ENCODE measurements at places on chromosomes 6 and 20. TPM values are rescaled to one million over a fixed set of nuclear protein-coding genes. Genes with fewer than 3 reads are reported as not detected.
A peak's percentile ranks its signal among the peaks of the same experiment; 100 is the strongest.

DNA sequence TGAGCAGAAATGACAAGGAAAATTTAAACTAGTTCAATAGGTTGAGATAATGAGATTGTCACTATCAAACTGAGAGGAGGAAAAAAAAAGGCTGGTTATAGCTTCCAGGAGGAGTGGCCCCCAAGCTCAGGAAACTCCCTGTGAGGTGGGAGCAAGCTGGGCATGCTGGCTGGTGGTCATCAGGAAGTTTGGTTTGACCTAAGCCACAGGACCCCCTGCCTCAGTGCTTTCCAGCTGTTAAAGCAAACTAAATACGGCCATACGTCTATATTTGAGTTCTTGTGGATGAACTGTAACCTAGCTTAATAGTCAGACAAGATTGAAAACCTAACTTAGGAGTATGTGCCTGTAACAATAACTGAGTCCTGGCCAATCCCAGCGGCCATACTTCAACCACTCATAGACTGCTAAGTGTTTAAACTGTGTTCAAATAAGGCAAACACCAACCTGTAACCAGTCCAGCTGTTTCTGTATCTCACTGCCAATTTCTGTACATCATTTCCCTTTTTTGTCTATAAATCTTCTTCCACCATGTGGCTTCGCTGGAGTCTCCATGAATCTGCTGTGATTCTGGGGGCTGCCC, 24.6 kb upstream of the ZBTB24 start:
- no peak for DNase-seq

GRCh38 chr6:39247667-39248194, 18.5 kb upstream of the KCNK5 start:
- DNase-seq = no peak

Gene NCOA7
- total RNA-seq = 111 TPM

Gene TMEM244
- total RNA-seq = not detected

GRCh38 chr6:125375821-125376220, 74.1 kb upstream of the HDDC2 start:
- DNase-seq = no peak

Gene C20orf144
- not detected for total RNA-seq

DNA sequence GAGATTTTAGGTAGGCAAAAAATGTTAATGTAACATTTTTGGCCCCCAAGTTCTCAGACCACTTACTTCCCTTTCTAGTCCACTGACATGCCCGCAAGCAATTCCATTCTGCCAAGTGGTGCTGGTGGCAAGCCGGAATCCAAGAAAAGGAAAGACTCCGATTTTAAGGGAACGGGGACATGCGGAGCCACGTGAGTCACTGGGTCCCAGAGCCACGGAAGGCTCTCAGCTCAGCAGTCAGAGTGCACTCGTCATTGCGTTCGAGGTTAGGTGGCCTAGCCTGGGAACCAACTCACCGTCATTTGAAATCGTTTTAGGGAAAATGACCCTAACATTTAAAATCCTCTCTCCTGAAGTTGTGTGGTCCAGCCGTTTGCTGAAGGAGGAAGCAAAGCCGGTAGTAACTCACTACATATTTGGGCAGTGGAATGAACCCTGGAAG, 711 bp upstream of the SIRT5 start:
- DNase-seq = peak; percentile 55

GRCh38 chr20:64261138-64261537, 5.6 kb downstream of the PCMTD2 start:
- peak; percentile 55 for DNase-seq

Gene PTCHD4
- total RNA-seq = 6.1 TPM

DNA sequence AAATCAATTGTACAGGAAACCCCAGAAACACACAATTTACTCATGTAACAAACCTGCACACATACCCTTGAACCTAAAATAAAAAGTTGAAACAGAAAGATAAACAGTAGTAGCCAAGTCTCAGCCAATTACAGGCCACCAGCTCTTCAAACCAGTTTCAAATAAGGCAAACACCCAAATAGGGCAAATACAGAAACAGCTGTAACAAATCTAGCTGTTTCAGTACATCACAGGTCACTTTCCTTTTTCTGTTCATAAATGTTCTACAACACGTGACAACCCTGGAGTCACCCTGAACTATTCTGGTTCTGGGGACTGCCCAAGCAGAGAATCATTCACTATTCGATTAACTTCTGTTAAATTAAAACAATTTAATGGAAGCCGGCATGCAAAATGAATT, 329.0 kb downstream of the GJA1 start:
- no peak for DNase-seq

GRCh38 chr20:1872459-1873097, 22.6 kb upstream of the SIRPA start:
- no peak for DNase-seq

DNA sequence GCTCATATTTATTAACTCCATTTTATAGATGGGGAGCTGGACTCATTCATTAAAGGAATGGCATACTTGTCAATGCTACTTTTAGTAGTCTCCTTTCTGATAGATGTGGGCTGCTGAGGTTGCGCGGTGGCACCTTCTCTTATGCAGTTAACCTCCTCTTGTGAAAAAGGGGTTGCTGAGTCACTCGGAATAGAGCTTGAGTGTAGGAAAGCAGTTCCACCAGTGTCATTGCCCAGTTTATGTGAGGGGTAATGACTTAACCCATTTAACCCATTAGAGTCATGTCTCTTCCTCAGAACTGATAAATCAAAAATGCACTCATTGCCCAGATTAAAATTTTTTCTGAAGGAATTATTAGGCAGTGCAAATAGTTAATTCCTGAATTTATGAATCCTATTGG, 6.3 kb downstream of the MAPK14 start:
- no peak for DNase-seq

Gene LAMA5
- total RNA-seq = 127 TPM
